ENCODE measurements at places on chromosomes 11 and 22. TPM values are rescaled to one million over a fixed set of nuclear protein-coding genes. Genes with fewer than 3 reads are reported as not detected.

Gene PIH1D2
- total RNA-seq: 0.38 TPM

Gene CD3E
- 534 TPM for total RNA-seq

Gene RFPL3
- total RNA-seq: not detected

Gene PDE3B
- total RNA-seq: 47.0 TPM

Gene TBX10
- not detected for total RNA-seq

Gene NDUFS3
- total RNA-seq: 157 TPM

Gene MMP13
- total RNA-seq: not detected

Gene PATE4
- total RNA-seq: not detected

Gene CPT1A
- 25.6 TPM for total RNA-seq

Gene MUC6
- total RNA-seq: not detected

Gene OR9Q2
- not detected for total RNA-seq

Gene FGF19
- not detected for total RNA-seq

Gene APOL2
- 59.0 TPM for total RNA-seq

Gene LGR4
- total RNA-seq: 0.04 TPM

Gene PTH
- not detected for total RNA-seq

Gene OR10AG1
- not detected for total RNA-seq

Gene SCN4B
- total RNA-seq: 0.33 TPM

Gene TIRAP
- total RNA-seq: 10.6 TPM

Gene MICAL2
- total RNA-seq: 147 TPM

Gene POU2F3
- total RNA-seq: not detected

Gene LRRC56
- 1.8 TPM for total RNA-seq

Gene CALCA
- total RNA-seq: not detected

Gene PRRG4
- total RNA-seq: 0.68 TPM

Gene MB
- total RNA-seq: 2.5 TPM

Gene MIOX
- total RNA-seq: 0.31 TPM

Gene DCHS1
- 0.96 TPM for total RNA-seq

Gene YAP1
- 0.42 TPM for total RNA-seq

Gene RFPL2
- not detected for total RNA-seq

Gene PGR
- total RNA-seq: not detected
